PC-3 (cell line): ENCODE measurements at places on chromosomes 6 and 20.

DNA sequence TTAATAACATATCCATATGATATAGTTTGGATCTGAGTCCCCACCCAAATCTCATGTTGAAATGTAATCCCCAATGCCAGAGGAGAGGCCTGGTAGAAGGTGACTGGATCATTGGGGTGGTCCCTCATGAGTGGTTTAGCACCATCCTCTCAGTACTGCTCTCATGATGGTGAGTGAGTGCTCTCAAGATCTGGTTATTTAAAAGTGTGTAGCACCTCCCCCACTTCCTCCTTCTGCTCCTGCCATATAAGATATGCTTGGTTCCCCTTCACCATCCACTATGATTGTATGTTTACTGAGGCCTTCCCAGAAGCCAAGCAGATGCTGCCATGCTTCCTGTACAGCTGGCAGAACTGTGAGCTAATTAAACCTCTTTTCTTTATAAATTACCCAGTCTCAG is 22.9 kb downstream of the IRF4 start:
- DNase-seq = no peak

DNA sequence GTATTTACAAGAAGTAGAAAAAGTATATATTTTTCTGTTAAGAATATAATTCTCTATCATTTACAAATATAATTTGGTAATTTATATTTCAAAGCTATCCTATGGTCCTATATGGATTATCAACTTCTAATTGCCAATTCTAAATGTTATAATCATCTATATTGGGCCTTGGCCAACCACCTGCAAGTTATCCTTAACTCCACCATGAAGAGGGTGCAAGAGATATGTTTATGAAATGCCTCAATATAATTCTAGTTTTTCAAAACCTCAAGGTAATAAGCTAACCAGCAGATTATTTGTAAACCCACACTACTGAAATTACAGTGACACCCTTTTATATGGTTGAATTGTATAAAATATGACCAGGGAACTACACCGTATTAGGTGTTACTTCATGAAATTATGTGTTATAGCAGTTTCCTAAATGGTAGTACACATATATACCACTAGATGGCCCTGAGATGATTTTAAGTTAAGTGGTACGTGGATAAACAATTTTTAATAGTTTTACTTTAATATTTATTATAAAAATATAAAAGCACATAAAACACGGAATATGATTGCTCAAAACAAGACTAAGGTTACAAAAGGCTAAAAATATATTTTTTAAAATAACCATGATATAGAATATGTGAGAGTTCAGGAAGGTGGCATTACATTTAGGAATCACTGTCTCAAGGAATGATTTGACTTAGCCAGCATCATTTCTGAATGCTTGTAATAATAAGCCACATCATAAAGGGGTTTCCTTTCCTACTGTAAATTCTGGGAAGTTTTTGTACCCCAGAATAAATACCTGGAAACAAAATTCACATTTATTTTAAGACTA is 9.8 kb upstream of the PNISR start:
- peak; percentile 43 for DNase-seq

DNA sequence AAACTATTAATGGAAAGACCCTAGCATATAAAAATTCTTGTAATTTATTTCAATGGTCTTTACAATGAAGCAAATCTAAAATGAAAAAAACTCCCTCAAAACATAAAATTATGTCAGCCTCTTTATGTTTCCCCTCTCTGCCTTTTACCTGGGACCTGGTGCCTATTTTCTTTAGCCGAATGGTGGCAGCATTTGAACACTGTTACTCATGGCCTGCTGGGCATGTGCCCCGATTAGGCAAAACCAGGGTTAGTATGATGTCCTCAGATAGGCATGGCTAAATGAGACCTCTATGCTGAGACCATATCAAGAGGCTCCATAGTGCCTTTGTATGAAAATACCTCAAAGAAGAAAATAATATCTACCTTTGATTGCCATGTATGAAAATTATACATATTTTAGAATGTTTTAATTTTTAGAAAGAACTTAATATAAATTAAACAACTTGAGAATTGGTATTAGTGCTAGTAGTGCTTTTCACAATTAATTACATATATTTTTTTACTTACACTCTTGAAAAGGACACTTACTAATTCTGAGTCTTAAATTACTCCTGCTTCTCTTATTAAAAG is 22.5 kb upstream of the C6orf58 start:
- peak; percentile 62 for DNase-seq

GRCh38 chr6:27295301-27296079 is 16.6 kb downstream of the POM121L2 start:
- peak; percentile 88 for DNase-seq

GRCh38 chr6:135329851-135330803 is 149.0 kb downstream of the MYB start:
- DNase-seq = no peak

GRCh38 chr6:45927421-45928320 is 88.0 kb downstream of the CLIC5 start:
- no peak for DNase-seq

GRCh38 chr20:37406010-37406998 is 60.4 kb downstream of the SRC start:
- DNase-seq = peak; percentile 64
